Stimulated activated CD8-positive, alpha-beta memory T cell treated with anti-CD3 and anti-CD28 coated beads, Interleukin-15, amount 100 ng/mL, for 24 hours (primary cell): ENCODE measurements at places on chromosomes 6 and 20.

DNA sequence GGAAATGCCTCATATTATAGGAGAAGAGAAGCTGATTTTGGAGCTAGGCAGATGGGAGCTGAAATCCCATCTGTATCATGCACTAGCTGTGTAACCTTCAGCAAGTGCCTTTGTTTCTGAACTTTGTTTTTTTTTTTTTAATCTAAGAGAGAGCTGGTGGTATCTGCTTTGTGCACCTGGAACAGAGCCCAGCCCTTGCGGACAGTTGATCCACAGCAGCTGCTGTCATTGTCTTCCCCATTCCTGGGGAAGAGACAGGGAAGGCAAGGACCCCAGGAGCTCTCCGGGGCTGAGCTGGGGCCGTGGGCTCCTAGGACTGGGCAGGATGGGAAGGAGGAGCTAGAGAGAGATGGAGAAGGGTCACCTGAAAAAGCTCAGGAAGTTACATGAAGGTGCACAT, 92.1 kb downstream of the SYNJ2 start:
- DNase-seq, result no peak

GRCh38 chr20:37356387-37356786, 10.4 kb downstream of the SRC start:
- DNase-seq, result no peak

DNA sequence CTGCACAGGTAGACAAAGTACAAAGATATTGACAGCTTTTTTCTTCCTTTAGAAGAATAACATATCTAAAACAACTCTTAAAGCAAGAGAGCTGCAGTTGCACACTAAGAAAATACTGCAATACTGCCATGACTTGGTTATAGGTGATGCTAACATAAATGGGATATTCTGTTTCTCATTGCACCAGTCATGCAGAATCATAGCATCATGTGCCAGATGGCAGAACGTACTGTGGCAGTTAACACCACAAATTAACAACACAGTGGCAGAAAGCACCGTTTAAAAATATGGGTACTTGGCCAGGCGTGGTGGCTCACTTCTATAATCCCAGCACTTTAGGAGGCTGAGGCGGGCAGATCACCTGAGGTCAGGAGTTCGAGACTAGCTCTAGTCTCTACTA, 7.4 kb downstream of the ASXL1 start:
- no peak for DNase-seq

DNA sequence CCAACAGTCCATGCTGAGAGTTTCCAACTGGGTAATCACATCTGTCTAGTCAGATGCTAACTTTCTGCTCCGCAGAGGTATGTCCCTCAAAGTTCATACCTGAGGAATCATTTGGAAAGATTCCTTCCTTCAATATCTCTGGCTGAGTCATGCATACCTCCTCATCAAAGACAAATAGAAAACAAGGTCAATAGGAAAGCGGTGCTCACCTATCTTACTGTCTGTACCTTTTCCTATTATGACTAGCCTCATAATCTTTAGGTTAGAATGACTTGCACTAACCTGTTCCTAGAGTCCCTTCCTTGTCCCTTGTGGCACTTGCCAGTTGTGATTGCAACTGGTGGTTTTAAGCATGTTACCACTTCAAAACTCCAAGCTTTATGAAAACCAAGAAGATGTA, 78.2 kb upstream of the PTPRK start:
- DNase-seq, result no peak

DNA sequence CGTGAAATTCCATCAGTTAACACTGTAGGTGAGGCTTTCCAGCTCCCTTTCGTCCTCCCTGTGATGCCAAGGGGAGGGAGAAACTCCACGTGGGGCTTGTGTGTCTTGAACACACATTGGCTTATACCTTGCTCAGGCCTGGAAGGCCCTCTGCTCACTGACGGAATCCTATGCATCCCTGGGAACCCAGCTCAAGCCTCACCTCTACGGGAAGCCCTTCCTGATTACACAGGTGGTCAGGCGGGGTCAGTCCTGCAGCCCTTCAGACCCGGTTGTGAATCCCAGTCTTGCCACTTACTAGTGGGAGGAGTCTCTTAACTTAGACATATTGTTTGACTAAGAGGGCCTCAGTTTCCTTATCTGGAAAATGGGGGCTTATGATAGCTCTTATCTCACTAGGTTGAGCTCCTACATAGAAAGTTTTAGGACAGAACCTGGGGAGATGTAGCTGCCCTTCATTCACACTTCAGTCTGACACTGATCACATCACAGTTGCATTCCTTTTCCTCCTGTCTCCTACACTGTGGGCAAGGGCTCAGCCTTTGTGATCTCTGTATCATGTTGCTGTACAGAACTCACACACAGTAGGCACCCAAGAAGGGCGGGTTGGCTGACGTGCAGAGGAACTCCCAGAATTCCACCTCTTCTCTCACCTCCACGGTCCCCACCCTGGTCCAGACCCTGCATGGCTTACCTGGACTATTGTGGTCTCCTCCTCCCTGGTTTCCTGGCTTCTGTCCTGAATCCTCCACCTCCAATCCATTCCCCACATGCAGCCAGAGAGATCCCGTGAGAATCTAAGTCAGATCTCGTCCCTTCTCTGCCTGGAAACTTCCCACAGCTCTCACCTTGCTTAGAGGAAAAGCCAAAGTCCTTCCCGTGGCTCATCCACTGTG, 129.6 kb downstream of the CEBPB start:
- DNase-seq, result no peak

GRCh38 chr6:160513836-160514235, 150.2 kb downstream of the LPA start:
- no peak for DNase-seq

DNA sequence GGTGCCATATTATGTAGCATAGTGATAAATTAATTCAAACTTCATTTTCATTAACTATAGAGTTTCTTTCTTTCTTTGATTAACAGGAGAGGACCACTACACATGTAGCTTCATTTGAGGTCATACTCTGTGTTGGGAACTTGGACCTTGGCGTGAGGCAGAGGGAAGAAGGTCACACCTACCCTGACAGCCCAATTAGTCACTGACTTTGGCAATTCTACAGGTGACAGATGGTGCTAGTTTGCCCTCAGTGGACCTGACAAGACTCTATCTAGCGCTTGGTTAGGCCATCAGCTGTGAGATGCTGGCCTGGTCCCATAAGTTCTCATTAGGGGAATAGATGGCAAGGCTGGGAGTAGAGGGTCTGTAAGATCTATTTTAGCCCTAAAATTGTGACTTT, 14.2 kb downstream of the SLX4IP start:
- DNase-seq, result no peak

GRCh38 chr6:124684621-124685020, 277.6 kb upstream of the RNF217 start:
- DNase-seq, result no peak

DNA sequence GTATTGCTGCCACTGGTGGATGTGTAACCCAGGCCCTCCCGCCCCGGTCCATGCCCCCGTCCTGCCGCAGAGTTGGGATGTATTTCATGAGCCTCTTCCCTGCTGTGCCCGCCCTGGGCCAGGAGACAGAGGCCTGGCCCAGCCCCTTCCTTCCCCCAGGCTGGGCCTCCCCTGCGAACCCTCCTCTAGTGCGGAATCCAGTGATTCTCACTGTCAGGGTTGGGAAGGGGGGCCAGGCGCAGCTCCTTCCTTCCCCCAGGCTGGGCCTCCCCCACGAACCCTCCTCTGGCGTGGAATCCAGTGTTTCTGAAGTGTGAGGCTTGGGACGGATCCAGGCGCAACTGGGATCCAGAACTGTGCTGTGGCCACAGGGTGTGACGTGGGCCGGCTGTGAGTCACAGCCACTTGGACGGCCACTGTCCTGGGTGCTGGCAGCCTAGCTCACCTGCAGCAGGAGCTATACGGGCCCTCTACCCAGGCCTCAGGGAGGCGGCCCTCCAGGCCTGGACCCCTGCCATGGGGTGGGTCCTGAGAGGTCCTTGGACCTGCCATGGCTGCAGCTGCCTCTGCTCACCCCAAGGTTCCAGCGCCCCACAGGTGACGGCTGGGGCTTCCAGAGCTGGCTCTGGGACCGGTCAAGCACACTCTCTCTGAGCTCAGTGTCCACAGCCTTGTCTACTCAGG, 28.3 kb downstream of the COL20A1 start:
- no peak for DNase-seq

GRCh38 chr6:111030008-111031007, 48.5 kb downstream of the RPF2 start:
- DNase-seq, result no peak

DNA sequence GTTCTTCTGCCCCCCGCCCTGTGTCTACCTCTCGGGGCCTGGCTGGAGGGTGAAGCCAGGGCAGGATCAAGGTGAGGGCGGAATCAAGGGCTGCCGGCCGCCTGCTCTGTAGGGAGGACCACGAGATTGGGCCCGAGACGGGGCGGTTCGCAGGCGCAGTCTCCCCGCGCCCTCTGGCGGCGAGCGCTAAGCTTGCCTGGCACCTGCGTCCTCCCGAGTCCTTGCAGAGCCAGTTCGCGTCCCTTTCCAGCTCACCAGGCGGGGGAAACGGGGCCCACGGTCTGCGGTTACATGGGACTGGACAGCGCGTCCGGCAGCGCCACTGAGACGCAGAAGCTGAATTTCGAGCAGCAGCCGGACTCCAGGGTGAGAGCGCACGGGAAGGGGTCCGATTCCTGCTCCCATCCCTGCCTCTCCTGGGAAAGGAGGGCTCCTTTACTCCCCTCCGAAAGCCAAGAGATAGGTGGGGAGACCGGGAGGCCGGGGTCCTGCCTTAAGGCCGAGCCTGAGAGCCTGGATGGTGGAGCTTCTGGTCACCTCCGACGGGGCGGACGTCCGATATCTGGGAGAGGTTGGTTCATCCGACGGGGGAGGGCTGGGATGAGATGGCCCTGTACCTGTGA, 3.6 kb upstream of the MATN4 start:
- DNase-seq, result peak; percentile 57

DNA sequence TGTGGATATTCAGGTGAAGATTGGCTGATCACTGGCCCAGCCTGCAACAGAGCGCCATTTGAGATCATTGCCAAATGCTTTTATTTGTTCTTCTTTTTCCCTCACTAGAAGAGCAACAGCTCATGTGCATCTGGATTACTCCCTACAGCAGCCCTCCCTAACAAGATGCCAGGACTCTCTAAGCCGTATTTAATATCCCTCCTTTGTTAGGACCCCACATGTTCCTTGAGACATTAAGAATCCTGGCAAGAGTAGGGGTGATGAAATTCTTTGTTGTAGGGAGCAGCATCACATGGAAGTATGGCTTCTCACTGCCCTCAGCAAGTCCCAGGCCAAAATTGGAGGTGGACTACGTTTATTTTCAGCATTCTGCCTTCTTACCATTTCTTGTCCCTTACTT, 167.8 kb downstream of the PAX1 start:
- DNase-seq, result no peak
